A549 treated with RU486 at 1 μM for 4 hours (cell line): ENCODE measurements at places on chromosomes 12 and 14. TPM values are rescaled to one million over a fixed set of nuclear protein-coding genes. Genes with fewer than 3 reads are reported as not detected.

SERPINA9 gene
- not detected in 5 replicates for total RNA-seq

TROAP gene
- 83.7 to 108 TPM (median 90.5 TPM) in 5 replicates for total RNA-seq

HOXC6 gene
- total RNA-seq, result 4.2 to 5.4 TPM (median 4.5 TPM) in 5 replicates

CAPZA3 gene
- total RNA-seq, result not detected in 5 replicates

TAS2R19 gene
- 0.16 TPM in 1 of 5 replicates, not detected in the others for total RNA-seq

KRT73 gene
- not detected in 5 replicates for total RNA-seq
